ENCODE measurements at places on chromosomes 2 and 18.
A peak's percentile ranks its signal among the peaks of the same experiment; 100 is the strongest.

GRCh38 chr2:10369269-10370255 lies 66.9 kb downstream of the HPCAL1 start:
- H3K36me3 ChIP-seq: no peaks in the 10 kb centered on the region
- H3K27ac ChIP-seq: no peak overlapping the region
- no peak overlapping the region for H3K4me3 ChIP-seq
- no peak for DNase-seq
- H3K27me3 ChIP-seq: no peaks in the 10 kb centered on the region
- peaks cover 23% of the 10 kb centered on the region for H3K4me1 ChIP-seq

DNA sequence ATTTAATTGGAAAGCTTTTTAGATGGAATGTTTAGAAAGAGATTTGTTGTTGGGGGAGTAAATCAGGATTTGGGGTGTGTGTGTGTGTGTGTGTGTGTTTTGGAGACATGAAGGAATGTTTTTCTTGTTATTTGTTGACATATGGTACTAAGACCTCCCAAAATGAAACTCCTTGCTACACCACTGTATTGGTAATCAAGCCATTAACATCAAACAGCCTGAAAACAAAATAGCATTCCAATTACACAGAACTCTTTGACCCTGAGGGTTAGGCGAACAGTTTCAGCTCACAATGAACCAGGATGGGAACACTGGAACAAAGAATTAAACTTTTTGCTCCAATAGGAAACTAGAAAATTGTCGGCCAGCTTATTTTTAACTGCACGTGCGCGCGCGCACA lies 41.7 kb upstream of the DARS1 start:
- H3K4me3 ChIP-seq: no peak overlapping the region
- H3K27ac ChIP-seq: no peak overlapping the region
- peaks cover 7% of the 10 kb centered on the region for H3K4me1 ChIP-seq
- no peaks in the 10 kb centered on the region for H3K27me3 ChIP-seq

- no peaks in the 10 kb centered on the region for H3K4me1 ChIP-seq
- H3K27ac ChIP-seq: no peak overlapping the region
- no peaks in the 10 kb centered on the region for H3K27me3 ChIP-seq
Measured at GRCh38 chr2:46506131-46506706, 26.9 kb downstream of the TMEM247 start.

DNA sequence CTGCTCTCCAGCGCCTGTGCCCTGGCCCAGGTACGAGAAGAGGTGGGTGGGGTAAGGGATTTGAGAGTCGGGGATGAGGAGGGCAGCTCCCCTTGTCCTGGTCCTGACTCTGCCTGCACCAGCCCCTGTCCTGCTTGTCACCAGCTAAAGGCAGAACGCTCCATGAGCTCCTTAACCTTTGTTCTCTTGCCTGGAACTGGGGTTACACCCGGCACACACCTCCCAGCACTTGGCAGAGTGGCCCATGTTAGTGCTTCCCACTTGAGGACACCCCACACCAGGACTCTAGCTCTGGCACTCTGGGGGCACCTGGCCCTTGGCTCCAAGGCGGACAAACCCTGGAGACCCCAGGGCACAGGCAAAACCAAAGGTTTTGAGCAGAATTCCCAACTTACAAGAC lies 19.2 kb downstream of the ANO7 start:
- no peaks in the 10 kb centered on the region for H3K36me3 ChIP-seq
- H3K27me3 ChIP-seq: no peaks in the 10 kb centered on the region
- no peak overlapping the region for H3K4me3 ChIP-seq

- H3K36me3 ChIP-seq: no peaks in the 10 kb centered on the region
- no peak overlapping the region for H3K27ac ChIP-seq
- H3K4me1 ChIP-seq: no peaks in the 10 kb centered on the region
- DNase-seq: no peak
- no peak overlapping the region for H3K4me3 ChIP-seq
- no peaks in the 10 kb centered on the region for H3K27me3 ChIP-seq
Measured at GRCh38 chr2:60226943-60227342, 326.5 kb downstream of the BCL11A start.

GRCh38 chr2:70202236-70202806 lies 11.5 kb upstream of the C2orf42 start:
- H3K4me1 ChIP-seq: no peaks in the 10 kb centered on the region
- H3K4me3 ChIP-seq: no peak overlapping the region
- H3K27ac ChIP-seq: no peak overlapping the region
- H3K36me3 ChIP-seq: no peaks in the 10 kb centered on the region

- H3K4me1 ChIP-seq: peaks cover 6% of the 10 kb centered on the region
- H3K4me3 ChIP-seq: peak overlapping the region; percentile 9
- H3K27ac ChIP-seq: peak overlapping the region; percentile 72
- no peaks in the 10 kb centered on the region for H3K36me3 ChIP-seq
Measured at GRCh38 chr18:26545335-26546123, 2.8 kb downstream of the KCTD1 start.

All from tibial nerve (tissue), 4 donors.